ENCODE measurements at places on chromosomes 2 and 18.

DNA sequence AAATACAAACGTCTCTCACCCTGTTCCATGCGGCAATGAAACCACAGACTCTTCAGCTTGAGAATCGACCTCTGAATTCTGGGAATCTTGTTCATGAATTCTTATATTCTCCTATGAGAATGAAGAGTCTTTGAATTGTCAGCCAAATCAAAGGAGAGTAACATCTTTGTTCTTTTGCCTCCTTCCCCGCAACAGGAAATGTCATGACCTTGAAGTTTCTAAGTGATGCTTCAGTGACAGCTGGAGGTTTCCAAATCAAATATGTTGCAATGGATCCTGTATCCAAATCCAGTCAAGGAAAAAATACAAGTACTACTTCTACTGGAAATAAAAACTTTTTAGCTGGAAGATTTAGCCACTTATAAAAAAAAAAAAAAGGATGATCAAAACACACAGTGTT is 21.8 kb downstream of the TNFAIP6 start:
- no peak for DNase-seq

- DNase-seq, result no peak
Measured at GRCh38 chr2:46230115-46230571, 67.1 kb upstream of the EPAS1 start.

DNA sequence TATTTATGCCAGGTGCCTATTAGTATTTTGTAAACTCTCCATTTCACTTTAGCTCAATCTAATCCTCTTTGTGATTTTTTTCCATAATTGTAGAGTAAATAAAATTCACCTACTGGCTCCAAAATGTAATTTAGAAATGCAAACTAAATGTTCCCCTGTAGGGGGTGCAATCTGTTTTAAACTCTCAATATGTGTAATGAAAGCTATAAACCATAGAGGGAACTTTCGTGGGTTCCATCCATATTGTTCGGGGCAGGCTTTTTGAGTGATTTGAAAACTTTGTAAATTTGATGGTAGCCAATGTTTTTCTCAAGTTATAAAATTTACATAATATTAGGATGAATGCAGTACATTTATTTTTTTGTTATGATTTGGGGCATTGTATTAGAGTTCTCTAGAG is 49.4 kb downstream of the TSPYL6 start:
- no peak for DNase-seq

- no peak for DNase-seq
Measured at GRCh38 chr2:174035117-174035635, 70.0 kb upstream of the SP3 start.

DNA sequence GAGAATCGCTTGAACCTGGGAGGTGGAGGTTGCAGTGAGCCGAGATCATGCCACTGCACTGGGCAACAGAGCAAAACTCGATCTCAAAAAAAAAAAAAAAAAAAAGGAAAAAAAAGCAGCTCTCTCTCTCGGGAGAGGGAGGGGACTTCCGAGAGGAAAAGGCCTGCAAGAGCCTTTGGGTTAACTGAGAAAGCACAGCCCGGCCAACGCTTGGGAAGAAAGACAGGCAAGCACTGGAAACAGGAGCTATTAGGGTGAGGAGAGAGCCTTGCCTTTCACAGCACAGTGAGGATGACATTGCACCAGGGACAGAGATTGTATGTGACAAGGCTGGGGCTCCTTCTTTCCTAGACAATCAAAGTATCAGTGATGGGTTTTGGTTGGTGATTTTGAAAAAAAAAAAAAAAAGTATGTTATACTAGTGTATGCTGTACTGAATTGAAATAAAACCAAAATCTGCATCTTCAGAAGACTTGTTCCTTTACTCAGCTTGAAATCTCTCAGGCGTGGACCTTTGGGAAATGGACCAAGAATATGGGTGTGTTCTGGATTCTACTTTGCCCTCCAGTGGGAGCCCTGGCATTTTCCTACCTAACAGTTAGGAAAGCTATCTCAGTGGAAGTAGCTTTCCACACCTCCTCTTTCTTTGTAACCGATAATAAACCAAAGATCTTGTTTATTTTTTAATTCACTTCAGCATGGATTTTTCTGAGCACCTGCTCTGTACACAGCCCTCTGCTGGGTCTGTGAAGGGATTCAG is 16.7 kb downstream of the SRSF7 start:
- no peak for DNase-seq

DNA sequence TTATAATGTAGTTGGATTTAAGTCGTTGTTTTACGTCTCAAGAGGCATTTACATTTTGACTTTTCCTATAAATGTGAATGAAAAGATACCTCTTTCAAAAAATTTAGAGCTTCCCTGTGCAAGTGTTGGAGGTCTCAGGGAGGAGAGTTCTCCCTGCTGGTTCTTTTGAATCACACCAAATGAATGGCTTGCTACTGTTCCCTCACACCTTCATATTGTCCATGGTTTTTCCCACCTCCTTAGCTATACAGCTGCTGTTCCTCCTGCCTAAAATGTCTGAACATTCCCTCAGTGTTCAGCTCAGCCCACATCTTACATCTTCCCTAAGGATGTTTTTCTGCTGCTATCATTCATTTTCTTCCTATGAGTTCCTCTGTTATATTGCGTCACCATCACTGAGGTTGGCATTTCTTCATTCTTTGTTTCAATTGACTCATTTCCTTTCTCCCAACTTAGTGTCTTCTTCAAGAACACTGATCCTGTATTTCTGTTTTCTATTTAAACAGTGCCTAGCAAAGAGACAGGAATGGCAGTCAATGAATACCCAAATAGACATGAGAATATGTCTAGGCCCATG is 46.0 kb downstream of the COX7A2L start:
- no peak for DNase-seq

GRCh38 chr2:151299920-151300539 is 10.6 kb upstream of the NMI start:
- DNase-seq, result no peak

DNA sequence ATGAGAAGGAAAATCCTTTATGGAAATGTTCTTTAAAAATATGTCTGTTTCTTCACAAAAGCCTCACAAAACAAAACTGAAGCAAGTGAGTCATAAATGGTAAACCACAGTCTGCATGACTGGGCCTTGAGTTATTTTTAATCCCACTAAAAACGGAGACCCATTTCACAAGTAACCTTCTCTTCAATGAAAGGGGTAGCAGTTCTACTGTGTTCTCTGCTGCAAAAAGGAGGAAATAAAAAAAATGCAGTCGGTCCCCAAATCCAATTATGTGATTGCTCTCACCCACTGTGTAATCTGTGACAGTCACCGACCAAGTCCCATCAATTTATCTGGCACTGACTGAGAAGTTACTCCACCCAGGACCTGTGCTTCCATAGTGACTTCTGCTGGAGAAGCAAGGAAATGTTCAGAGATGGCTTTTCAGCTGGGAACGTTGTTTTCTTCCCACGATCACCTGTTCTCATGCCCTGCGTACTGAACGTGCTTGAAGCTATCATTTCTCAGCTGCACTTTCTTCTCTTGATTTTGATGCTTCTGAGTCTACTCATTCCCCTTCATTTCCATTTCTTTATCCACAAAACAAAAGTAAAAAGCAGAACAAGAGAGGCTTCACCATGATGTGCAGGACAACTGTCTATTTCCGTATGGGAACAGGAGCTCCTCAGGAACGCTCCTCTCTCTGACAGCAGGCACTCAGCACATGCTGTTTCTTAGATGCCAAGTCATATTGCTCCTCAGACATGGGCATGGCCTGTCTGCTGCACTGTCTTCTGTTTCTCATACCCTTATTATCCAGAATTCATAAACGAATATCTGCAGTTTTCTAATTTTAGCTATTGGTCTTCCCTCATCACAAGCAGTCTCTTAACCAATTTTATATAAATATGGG is 80.0 kb upstream of the TMEM200C start:
- no peak for DNase-seq

- DNase-seq, result no peak
Measured at GRCh38 chr2:12543076-12543977, 173.4 kb upstream of the TRIB2 start.

DNA sequence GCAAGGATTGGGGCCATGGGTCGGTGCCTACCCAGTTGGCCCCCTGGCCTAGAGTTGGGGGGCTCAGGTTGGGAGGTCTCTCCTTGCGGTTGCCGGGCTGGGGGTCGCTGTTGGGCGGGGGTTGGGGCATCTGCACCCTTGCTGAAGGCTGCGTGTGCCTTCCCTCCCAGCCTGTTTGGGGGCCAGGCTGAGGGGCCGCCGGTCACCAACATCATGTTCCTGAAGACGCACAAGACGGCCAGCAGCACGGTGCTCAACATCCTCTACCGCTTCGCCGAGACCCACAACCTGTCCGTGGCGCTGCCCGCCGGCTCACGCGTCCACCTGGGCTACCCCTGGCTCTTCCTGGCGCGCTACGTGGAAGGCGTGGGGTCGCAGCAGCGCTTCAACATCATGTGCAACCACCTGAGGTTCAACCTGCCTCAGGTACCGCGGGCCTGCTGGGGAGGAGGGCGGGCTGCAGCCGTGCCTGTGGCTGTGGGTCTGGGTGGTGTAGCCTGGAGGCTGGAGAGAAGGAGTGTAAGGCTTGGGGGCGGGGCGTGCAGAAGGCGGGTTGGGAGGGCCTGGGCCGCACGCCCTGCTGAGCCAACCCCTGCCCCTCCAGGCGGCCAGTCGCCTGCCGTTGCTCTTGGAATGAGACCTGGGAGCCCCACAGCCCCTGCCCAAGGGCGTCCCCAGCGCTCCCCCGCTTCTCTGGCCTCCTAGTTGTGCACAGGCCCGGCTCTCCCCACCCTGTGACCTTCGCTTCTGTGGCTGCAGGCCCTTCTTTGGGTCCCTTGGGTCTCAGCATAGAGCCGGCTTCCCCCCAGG is 7.2 kb upstream of the NEU4 start:
- DNase-seq, result no peak

DNA sequence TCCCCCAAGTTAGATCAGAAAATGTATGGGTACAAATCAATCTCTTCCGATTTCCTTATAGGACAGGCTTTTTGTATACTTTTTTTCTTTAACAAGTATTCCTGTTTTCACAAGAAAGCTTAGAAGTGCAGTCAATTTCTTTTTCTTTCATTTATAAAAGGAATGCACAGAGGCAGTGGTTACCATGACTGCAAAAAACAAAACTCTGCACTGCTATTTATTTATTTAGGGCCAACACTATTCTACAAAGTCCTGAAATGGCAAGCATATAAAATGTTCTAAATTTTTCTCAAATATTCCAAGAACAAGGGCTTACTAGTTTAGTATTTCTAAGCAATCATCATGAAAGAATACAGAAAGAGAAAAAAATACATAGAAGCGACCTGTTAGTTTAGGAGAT is 22.2 kb downstream of the ATAD2B start:
- DNase-seq, result no peak

DNA sequence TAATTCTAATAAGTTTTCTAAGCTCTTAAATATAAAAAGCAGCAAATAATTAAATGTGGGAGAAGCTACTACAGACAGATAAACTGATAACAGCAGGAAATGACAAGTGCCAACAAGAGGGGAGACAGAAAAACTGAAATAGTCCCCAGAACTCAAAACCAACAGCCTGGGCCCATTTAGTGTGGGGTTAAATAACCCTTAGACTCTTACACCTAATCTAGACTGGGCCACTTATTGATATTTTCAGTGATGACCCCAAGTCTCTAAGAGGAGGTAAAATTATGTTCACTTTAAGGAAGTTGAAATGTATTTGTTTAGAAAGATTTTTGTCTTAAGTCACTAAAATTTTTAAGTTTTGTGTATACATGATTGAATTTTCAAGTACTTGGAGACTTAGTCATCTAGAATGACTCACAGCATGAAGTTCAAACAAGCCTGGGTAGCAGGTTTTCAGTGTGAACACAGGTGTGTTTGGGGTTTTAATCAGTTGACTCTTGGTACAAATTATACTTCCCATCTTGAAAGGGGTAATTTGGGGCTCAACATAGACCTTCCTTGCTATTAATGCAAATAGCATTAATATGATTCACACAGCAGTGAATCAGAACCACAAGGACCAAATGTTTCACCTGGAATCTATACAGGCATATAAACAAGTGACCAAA is 54.9 kb upstream of the MYO3B start:
- no peak for DNase-seq

- DNase-seq, result no peak
Measured at GRCh38 chr2:128362889-128363228, 44.2 kb upstream of the HS6ST1 start.

GRCh38 chr2:174842496-174842895 is 78.2 kb upstream of the CHRNA1 start:
- no peak for DNase-seq

DNA sequence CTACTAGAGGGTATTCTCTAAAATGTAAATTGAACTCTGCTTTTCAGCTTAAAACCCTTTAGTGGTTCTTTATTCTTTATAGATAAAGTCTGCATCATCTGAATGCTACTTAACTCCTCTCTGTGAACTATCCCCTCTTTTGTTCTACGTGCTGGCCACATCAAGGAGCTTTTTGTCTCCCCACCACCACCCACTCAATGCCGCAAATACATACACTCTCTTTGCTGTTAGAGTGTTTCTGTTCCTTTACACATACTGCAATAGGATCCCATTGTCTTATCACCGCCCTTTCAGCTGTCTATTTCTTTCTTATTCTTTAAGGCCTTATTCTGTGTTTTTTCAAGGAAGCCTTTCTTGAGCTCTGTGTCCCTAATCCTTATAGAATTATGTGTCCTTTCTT is 83.3 kb downstream of the EML4 start:
- no peak for DNase-seq

DNA sequence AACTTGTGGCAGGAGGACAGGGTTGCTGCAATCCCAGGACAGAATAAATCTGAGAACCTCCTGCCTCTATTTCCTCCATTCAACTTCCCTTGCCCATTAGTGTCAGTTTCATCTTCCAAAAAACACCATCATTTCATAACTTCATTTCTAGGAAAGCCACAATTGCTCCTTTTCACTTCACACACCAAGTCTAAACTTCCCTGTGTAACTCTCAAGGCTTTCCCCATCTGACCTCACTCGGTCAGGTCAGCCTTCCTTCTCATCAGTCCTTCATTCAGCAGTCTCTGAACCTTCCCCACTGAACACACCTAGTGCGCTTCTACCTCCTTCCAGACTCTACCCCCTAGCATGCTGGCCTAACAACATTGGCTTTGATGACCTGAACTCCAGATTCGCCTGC is 35.8 kb downstream of the TCF7L1 start:
- no peak for DNase-seq

DNA sequence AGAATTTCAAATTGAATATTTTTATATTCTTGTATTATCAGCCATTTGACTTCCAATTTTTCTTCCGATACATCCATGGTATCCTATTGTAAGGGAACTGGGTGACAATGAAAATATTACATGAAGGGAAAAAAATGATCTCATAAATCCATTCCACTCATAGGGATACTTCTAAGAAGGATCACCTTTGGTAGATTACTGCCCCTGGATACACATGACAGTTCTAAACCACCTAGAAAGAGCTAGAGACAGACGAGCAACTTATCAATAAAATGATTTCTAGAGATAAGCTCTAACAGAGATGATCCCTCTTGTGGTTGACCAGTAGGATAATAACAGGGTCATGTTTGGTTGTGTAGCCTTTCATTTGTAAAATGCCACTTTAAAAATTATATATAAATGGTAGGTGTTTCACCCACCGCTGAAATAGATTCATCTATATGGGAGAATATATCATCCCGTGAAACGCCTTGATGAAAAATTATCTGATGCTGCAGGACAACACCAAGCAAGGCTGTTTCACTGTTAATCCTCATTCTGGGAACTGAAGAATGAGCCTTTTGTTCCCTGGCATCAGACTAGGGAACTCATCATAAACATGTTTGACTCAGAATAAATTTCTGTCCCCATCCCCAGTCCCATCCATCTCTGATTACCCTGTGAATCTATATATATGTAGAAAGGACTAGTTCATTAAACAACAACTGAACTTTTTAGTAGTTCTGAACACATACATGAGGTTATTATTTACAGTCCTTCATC is 180.0 kb downstream of the TCF4 start:
- DNase-seq, result no peak
